Stimulated activated CD4-positive, alpha-beta T cell treated with anti-CD3 and anti-CD28 coated beads, Interleukin-1b, Interleukin-23, amount 100 ng/mL, for 1 hour (primary cell): ENCODE measurements at places on chromosomes 12 and 14.

DNA sequence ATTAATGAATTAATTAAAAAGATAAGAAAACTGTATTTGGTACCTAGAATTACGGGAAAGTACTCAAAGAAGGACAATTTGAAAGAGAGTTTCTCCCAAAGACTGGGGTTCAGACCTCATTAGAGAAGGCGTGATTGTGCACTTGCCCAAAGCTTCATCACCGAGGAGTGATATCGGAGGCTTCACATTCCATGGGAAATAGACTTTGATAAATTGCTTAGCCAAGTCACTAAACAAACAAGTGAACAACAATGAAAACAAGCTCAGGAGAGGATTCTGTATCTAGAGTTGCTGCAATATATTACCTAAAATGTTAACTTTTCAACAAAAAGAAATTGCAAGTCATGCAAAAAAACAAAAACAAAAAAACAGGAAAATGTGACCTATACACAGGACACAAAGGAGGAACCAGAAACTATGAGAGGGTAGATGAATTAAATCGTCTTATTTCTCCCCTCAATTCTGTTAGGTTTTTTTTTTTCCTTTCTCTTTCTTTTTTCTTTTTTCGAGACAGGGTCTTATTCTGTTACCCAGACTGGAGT lies 3.4 kb downstream of the SPATA7 start:
- no peak for DNase-seq

DNA sequence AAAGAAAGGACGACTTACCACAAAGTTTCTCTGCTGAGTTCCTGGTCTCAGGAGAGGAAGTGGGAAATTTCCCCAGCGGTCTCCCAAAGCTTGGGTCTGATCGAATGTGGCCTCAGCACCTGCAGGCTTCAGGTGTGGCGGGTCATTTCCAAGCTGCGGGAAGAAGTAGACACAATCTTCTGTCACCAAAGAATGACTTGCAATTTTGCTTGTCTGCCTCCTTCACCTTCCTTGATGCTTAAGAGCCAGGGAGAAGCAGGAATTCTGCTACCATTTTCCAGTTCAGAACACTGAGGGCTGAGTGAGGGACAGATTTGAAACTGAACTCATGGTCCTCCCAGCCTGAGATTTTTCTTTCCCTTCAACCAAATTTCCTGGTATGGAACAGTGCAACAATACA lies 87.8 kb downstream of the RIMBP2 start:
- DNase-seq: no peak

DNA sequence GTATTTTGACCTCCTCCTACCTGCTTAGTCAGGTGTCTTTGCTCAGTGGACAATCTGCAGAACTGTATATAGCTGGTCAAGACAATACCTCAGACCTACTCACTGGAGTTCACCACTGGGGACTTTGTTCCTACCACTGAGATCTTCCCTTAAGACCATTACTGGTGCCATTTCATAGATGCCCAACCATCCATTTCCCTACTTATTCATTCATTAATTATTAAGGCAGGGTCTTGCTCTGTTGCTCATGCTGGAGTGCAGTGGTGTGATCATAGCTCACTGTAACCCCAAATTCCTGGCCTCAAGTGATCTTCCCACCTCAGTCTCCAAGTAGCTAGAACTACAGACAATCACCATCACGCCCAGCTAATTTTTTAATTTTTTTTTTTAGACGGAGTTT lies 22.8 kb upstream of the CRADD start:
- DNase-seq: no peak

GRCh38 chr14:106094654-106095189 lies 568.3 kb downstream of the TMEM121 start:
- DNase-seq: peak; percentile 14

DNA sequence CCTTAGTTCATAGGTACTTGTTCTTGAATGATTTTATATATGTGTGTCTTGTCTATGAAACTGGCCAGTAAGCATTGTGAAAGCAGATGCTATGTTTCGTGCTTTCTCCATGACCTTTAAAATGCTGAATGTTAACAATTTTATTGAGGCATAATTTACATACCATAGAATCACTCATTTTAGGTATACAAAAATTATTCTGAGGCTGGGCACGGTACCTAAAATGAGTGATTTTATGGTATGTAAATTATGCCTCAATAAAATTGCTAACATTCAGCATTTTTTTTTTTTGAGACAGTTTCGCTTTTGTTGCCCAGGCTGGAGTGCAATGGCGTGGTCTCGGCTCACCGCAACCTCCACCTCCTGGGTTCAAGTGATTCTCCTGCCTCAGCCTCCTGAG lies 6.8 kb downstream of the ESYT1 start:
- no peak for DNase-seq

- DNase-seq: no peak
These were observed 133.2 kb downstream of the PRKCH start for GRCh38 chr14:61454545-61454944.

- DNase-seq: no peak
These were observed 410.5 kb downstream of the MED13L start for GRCh38 chr12:115866909-115867525.

- DNase-seq: no peak
These were observed 181.6 kb upstream of the C14orf180 start for GRCh38 chr14:104397956-104398355.

GRCh38 chr12:95674163-95674562 lies 116.4 kb downstream of the NTN4 start:
- DNase-seq: no peak

- DNase-seq: no peak
These were observed 36.0 kb downstream of the TC2N start for GRCh38 chr14:91831337-91831736.

- DNase-seq: no peak
These were observed 41.5 kb downstream of the TEAD4 start for GRCh38 chr12:3000548-3001275.

GRCh38 chr14:71206766-71207371 lies 299.6 kb downstream of the PCNX1 start:
- DNase-seq: no peak

GRCh38 chr14:74917178-74917543 lies 5.9 kb downstream of the RPS6KL1 start:
- no peak for DNase-seq
